ENCODE measurements at places on chromosomes 1 and 21.

- peak; percentile 56 for DNase-seq
Observed at GRCh38 chr1:169928438-169929209, 34.9 kb upstream of the SCYL3 start.

DNA sequence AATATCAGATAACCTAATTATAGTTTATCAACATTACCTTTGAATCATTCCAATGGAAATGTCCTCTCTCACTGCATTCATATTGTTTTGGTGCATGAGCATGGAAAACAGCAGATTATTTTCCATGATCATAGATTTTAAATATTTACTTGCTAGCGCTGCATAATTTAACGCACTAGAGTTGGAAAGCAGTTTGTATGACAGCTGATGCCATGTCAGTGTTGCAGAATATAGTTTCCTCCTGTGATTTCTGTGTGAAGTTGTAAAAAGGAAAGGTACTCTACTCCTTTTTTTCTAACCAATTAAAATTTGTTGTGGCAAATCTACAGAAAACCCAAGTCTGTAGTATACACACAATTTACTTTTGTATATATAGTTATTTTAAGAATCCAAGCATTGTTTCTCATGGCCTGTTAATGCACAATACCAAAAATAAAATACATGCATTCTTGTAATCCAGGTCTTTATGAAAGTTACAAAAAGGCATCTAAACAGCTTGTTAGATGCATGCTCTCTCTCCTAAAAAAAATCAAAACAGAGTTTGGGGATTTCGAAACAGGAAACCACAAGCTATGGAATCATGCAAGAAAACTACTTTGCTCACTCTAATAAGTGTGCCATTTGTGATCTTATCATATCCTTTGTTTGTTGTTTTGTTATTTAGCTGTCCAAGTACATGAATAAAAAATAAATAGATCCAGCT, 1.9 kb upstream of the ATG4C start:
- no peak for DNase-seq

- no peak for DNase-seq
Observed at GRCh38 chr1:1616045-1616790, 918 bp downstream of the MIB2 start.

DNA sequence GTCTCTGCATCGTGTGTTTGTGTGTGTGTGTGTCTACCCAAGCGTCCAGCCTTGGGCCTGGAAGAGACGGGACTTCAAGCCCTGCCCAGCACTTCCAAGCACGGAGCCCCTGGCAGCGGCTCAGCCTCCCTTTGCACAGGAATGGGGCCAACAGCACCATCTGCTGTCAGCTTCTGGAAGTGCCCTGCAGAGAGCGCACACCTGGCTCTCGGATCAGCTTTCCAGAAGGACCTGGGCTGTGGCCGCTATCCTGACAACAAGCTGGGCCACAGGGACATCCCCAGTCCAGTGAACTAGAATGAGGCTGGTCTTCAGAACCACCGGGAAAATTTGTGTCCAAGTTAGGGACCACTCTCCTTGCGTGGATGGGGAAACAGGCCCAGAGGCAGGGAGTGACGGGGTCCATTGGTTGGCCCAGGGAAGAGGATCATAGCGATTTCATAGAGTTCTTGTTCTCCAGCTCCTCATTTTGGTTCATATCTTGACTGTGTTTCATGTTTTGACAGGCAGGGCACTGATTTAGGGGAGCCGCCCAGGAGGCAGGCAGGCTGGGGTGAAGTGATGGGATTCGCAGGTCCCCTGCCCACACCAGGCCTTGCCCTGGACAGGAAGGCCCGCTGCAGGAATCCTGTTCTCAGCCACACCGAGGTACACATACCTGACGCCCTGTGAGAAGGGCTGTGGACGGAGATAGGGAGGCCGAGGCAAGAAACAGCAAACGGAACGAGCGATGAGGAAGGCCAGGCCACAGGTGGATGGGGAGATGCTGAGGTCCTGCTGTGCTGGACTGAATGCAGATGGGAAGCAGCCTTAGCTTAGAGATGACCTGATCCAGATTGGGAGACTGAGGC, 38.4 kb downstream of the TAS1R2 start:
- DNase-seq, result peak; percentile 59

DNA sequence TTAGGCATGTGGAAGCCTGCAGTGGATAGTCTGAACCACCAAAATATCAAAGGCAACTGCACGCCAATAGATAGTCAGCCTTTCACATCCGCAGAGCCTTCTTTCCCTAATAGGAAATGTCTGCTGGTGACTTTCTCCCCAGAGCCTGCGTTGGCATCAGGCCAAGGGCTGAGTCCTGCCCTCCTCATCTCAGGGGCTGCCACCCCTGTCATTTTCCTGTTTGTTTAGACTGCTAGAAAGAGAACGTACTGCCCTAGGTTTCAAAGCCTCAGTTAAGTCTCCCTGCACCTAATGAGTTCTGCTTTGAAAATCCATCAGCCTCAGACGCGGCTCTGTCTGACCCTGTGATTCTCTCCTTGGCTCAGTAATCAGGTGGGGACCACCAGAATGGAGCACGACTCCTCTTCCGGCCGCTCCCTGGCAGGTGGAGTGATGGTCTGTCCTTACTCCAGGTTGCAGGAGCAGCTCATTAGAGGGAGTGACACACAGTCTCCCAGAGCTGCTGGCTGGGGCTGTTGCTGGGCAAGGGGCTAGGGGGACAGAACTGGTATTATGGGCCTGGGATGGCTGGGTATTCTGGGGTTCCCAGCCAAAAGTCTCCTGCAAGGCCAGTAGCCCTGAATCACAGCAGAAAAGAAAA, 27.3 kb downstream of the STUM start:
- peak; percentile 46 for DNase-seq

DNA sequence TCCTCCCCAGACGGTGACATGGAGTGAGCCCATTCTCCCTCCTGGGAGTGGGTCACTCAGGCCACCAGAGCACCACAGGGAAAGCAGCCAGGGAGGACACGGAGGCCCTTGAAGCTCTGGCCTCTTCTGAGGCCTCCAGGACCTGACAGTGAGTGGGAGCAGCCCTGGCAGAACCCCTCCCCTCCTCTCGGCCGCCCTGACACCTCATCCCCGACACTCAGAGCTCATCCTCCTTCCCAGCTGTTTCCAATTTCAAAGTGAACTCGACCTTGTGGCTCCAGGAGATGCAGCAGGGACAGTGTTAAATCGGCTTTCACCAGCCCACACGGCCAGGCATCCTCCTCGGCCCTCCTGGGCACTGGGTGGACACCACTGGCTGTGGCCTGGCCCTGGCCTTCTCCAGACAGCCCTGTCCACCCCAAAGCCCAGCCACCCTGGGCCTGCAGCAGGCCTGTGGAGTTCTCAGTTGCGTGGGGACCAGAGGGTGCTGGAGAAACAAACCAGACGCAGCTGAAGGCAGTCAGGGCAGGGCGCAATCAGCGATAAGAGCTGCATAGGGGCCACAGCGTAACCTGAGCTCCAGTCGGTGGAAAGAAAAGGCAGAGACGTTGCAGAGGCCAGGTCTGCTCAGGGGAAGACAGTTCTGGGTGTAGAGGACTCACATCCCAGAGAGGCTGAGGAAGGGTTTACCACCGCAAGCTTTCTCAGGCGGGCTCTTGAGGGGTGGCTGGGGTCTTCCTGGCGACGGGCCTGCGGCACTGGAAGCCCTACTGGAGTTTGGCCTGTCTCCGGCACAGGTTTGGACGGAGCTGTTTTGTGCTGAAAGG, 27.1 kb downstream of the FTCD start:
- DNase-seq, result no peak

DNA sequence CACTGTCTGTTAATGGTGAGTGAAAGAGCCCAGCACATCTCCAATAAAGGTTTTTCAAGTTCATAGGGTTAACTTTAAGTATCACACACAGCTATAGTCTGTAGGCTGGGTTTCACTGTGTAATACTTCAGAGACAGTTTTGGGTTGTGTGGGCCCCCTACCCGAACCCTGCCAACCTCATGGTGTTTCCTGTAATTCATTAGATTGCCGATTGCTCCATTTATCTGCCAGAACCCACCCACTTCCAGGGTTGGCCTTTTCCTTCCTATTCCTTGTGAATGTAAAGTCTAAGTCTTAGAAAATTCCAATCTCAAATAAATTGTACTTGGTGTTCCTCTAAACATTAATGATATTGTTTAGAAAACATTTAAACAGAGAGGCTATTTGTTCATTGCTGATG, 43.6 kb downstream of the CTTNBP2NL start:
- DNase-seq, result no peak
